ENCODE measurements at places on chromosomes 3 and 15.

GRCh38 chr3:177196456-177197040 lies 734 bp downstream of the TBL1XR1 start:
- peak; percentile 72 for DNase-seq

DNA sequence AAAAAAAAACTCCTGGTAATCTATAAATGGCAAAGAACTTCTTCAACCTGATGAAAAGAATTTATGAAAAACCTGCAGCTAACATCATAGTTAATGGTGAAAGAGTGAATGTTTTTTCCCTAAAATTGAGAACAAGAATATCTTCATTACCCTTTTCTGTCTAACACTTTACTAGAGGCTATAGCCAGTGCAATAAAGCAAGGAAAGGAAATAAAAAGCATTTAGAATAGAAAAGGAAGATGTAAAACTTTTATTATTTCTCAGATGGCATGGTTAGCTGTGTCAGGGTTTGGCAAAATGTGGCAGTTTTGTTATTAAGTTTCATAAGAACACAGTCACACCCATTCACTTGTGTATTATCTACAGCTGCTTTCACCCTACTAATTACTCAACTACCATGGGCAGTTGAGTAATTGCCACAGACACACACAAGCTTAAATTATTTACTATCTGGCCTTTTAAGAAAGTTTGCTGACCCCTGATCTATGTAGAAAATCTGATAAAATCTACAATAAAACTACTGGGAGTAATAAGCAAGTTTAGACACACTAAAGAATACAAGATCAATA lies 465.1 kb downstream of the MAGI1 start:
- DNase-seq: no peak

DNA sequence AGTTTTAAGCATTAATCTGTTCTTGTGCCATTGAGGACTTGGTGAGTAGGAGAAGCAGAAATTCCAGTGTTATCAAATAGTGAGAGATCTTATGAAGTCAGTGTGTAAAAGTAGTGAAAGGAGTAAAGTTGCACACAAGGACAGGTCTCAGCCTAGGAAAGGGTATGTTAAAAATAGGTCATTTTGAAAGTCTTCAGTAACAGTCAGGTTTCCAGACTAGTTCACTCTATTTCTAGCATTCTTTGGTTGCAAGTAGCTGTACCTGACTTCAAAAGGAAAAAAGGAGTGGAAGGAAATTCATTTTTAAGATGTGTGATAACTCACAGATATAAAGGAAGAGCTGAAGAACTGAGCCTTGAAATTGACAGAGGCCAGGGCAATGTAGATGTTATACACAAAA lies 250.1 kb upstream of the SATB1 start:
- DNase-seq: no peak

- DNase-seq: no peak
Measured at GRCh38 chr3:54342676-54343075, 220.3 kb downstream of the CACNA2D3 start.

DNA sequence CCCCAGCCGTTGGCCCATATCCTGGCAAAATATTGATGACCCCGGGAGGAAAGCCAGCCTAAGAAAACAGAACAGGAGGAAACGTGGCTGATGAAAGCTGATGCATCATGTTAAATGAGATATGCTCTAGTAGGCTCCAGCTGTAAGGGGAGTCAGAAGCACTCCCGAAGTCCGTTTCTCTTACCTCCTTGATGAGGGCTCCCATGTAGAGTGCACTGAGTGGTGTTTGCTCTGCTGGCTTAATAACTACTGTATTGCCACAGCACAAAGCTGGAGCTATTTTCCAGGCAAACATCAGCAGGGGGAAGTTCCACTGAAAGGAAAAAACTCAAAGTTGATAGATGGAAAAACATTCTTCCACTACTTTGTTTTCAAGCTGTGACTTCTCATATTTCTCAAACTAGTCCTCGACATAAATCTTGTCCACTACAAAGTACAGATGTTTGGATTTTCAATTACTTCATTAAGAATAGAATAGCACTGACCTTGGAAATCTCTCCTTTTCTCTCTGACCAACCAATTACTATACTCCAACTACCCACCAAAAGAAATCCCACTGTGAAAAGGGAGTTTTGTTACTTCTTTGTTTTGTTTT lies 72.7 kb downstream of the ALDH1A2 start:
- DNase-seq: no peak

DNA sequence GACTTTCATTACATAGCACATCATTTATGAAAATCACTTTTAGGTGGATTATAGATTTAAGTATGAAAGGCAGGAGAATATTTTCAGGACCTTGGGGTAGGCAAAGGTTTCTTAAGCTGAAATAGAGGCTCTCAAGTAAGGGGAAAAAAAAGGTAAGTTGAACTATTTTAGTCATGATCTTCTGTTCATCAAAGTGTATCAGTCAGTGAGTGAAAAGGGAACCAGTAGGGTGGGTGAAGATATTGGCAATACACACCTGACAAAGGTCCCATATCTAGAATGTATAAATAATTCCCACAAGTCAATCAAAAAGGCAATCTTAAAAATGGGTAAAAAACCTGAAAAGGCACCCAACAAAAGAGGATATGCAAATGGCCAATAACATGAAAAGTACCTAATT lies 218.6 kb downstream of the KLF13 start:
- DNase-seq: no peak

DNA sequence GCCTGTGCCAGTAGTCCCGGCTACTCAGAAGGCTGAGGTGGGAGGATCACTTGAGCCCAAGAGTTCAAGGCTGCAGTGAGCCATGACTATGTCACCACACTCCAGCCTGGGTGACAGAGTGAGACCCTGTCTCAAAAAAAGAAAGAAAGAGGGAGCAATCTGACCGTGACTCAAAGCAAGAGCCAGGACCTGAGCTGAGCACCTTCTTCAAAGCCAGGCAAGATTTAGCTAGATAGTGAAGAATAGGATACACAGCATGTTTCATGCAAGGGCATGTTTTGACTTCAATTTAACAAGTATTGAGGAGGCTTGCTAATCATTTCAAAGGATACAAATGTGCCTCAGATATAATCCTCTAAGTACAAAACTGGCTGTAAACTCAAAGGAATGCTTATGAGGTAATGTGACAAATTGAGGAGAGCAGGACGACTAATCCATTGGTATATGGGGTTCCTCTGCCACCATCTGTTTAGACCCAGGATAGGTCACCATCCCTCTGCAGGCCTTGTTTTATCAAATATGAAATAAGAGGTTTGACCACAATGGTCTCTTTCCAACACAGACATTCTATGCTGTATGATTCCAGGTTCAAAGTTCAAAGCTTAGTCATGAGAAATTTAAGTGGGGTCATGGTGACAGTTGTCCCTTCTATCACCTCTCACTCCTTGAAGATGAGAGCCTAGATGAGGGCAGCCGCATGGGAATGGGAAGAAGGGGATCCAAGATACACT lies 33.2 kb downstream of the RAB27A start:
- DNase-seq: no peak

DNA sequence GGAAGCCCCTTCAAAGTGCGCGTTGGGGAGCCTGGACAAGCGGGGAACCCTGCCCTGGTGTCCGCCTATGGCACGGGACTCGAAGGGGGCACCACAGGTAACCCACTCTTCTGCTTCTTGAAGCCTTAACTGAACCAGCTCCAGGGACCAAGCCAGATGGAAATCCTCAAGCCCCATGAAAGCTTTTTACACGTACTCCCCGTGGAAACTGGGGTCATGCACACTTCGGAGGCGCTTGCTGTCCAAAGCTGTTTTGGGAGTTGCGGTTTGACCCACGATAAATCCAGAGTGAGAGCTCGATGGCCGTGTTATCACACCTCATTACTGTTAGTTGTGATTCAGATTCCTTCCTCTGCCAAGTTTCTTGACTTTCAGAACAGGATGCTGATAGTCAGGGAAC lies 47.5 kb downstream of the DNASE1L3 start:
- no peak for DNase-seq

DNA sequence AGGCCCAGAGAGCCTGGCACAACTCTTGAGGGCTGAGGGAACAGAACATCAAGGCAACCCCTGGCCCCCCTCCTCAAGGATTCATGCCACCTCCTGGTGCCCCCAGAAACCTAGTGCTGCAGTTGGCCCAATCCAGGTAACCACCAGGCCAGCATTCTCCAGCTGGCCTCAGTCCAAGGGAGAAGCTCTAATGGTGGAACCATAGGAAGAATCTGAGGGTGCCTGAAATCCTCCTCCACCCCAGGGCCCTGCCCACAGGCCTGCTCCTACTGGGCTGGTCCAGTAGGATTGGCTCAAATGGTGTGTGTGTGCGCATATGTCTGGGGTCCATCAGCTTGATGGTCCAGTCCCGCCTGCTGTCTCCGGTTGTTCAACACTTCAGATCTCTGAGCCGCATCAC lies 7.7 kb downstream of the HYAL2 start:
- no peak for DNase-seq

All from stimulated activated naive CD8-positive, alpha-beta T cell treated with anti-CD3 and anti-CD28 coated beads, Interleukin-15, amount 100 ng/mL, for 72 hours (primary cell).